ENCODE measurements at places on chromosomes 3 and 15.

- no peak for DNase-seq
Measured at GRCh38 chr15:50377867-50378751, 23.1 kb upstream of the GABPB1 start.

GRCh38 chr3:193310914-193311723, 67.4 kb downstream of the ATP13A5 start:
- DNase-seq: no peak

- no peak for DNase-seq
Measured at GRCh38 chr3:30685267-30685667, 78.9 kb downstream of the TGFBR2 start.

DNA sequence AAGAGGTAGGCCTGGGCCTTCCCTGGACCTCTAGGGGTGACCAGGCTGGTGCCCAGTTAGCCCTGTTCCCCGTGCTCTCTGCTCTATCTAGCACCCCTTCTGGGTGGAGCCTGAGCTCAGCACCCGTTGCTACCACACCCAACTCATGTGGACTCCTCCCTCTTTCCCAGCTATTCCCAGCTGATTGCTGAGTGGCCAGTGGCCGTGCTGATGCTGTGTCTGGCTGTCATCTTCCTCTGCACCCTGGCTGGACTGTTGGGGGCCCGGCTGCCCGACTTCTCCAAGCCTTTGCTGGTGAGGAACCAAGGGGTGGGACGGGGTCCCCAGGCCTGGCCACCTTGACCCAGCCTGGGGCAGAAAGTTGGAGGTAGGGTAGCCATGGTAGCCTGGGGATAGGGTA, 6.2 kb downstream of the DISP2 start:
- DNase-seq: no peak

- no peak for DNase-seq
Measured at GRCh38 chr3:108863799-108864135, 41.2 kb downstream of the TRAT1 start.

DNA sequence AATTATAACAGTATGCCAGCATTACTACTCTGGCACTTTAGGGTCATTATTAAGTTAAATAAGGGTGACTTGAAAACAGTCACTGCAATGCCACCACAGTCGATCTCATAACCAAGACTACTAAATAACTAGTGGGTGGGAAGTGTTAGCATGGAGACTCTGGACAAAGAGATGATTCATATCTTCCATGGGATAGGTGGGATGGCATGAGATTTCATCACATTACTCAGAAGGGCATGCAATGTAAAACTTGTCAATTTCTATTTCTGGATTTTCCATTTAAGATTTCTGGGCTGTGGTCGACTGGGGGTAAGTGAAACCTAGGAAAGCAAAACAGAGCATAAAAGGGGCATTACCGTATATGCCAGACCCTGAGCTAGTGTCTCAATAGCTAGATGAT, 538.9 kb upstream of the GRM7 start:
- no peak for DNase-seq

GRCh38 chr15:33101036-33101435, 93.5 kb downstream of the FMN1 start:
- DNase-seq: no peak

GRCh38 chr3:45515999-45516725, 78.4 kb upstream of the LIMD1 start:
- no peak for DNase-seq

DNA sequence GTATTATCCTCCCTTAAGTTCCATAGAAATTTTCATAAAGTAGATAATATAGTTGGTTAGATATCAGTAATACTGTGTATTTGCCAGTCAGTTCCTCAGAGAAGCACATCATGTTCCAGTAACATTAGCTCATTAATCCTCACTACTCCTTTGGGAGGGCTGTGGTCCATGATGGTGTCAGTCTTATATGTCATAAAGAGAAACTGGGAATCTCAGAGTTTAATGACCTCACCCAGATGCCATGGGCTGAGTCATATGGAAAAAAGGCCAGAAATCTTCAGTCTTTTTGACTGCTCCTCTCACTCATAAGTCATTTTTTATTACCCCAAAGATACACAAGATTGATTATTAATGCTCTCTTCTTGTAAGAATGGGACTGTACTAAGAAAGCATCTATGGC, 188.6 kb downstream of the CHL1 start:
- no peak for DNase-seq

DNA sequence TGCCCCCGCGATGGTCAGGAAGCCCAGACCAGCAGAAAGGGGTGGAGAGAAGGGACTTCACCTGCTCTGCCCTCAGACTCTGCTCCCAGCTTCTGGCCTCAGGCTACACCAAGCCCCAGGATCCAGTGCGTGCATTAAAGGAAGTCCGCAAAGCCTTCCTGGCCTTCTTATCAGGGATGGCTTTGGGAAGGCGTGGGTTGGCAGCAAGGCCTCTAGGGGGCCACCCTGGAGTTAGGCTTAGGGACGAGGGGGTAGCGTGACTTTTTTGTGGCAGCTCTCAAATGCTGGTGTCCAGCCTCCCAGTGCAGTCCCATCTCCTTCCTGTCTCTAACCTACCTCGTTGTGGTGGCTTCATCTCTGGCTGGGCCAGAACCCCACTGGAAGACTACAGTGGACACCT, 18.9 kb upstream of the RPL29 start:
- peak; percentile 79 for DNase-seq

- DNase-seq: peak; percentile 74
Measured at GRCh38 chr3:73624821-73625665, at the start of gene PDZRN3. TSS of gene PDZRN3 (minus strand) at chr3:73624941.

DNA sequence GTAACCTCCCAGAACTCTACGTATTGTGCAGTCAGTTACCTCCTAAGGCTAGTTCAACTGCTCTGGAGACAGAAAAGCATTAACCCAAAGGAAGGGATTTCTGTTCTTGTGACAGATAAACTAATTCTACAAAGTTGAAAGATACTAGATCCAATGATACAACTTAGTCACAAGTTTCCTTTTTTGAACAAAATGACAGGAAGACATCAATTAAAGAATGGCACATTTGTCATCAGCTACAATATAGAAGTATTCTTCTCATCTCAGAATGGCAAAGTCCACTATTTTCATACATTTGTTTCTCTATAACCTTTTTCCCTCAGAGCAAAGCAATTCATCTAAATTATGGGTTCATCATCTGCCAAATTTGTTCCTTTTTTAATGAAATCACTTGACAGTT, 43.7 kb downstream of the ISL2 start:
- no peak for DNase-seq

GRCh38 chr3:149115114-149115513, 14.3 kb upstream of the HPS3 start:
- no peak for DNase-seq

DNA sequence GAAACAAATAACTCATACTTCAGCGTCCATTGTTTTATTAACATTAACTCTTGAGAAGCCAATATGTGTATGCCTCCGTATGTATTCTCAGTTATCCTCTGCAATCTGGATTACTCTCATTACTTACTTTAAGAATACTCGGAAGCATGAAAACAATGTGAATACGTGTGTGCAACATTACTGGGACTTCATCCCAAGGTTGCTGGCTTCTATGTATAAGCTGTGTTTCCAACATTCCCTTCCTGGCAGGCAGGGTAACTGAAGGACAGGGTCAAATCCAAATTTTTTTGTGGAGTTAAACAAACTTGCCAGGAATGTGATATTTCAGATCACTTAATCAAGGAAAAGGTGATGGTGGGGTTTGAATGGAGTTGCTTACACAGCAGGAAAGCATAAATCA, 34.5 kb upstream of the NR1I2 start:
- no peak for DNase-seq

DNA sequence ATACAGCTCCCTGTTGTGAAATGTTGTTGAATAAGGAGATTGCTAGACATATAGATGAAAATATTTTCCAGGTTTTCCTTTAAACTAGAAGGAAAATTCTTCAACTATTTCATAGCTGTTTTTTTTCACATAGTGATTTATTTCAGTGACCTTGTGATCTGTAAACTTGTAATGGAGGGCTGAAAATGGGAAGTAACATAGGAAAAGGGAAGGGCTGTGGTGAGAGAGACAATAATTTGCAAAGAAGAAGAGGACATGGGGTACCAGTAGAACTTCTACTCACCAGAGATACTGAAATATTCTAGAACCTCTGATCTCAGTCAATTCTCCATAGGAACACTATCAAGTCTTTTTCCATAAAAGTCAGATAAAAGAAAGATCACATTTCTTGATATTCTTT, 60.4 kb downstream of the PLS1 start:
- no peak for DNase-seq

- DNase-seq: no peak
Measured at GRCh38 chr3:28745436-28745835, 396.8 kb upstream of the AZI2 start.

- no peak for DNase-seq
Measured at GRCh38 chr3:27097182-27097581, 272.0 kb downstream of the NEK10 start.

DNA sequence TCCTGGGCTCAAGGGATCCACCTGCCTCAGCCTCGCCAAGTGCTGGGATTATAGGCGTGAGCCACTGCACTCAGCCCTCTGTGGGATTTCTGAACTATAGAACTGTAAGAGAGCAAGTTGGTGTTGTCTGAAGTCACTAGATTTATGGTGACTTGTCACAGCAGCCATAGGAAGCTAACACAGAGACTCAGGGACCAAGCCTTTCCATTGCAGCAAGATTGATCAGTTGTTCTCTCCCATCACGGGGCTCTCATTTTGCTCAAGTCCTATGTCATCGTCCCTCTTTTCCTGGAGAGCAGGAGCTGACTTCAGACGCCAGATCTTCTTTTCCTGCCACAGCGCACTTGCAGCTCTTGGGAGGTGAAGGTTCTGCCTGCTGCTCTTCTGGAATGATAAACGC, 61.0 kb downstream of the APBA2 start:
- DNase-seq: no peak

DNA sequence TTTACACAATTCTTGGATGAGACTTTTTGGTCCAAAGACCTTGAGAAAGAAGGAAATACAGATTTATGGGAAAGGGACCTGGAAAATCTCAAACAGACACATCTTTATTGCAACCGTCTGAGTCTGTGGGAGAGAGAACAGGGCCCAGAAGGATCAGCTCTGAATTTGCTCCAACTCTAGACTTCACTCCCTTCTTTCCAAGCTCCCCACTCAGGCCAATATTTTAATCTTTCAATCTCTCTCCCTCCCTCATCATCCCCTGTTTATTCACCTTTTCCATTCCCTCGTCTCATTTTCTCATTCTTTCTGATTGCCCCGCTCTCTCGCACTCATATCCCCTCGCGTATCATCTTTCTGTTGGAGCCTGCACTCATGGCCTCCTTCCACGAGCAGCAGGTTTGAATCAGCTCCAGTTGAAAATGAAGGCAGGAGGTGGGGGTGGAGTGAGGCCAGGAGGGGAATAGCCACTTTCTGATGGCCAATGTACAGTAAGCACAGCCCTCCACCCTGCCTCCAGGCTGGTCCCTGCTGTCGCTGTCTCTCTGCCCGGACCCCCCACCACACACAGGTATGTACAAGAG, 63.6 kb upstream of the BOC start:
- no peak for DNase-seq

DNA sequence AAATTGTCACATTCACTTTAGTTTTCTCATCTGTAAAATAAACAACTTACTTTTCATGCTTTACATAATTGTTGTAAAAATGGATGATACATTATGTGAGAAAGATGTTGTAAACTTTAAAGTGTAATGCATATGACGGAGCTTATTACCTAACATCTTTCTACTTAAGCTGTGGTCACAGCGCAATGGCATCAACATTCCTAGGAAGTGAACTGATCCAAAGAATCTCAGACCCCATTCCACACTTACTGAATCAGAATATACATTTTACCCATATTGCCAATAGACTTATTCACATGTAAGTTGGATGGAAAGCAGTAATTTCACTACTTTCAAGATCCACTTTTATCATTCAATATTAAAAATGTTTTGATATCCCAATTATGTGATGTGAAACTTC, 497.5 kb downstream of the FGF12 start:
- no peak for DNase-seq

DNA sequence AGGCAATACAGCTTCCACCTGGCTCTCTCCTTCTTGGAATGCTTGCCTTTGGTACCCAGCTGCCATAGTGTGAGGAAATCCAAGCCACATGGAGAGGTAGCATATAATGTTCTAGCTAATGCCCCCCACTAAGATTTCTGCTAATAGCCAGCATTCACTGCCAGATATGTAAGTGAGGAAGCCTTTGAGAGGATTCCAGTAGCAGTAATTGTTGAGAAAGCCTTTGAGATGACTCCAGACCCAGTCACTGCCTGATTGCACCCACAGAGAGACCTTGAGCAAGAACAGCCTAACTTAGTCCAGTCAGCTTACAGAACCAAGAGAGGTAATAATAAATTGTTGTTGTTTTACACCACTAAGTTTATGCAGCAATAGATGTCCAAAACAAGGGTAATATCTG, 63.1 kb downstream of the STRIT1 start:
- no peak for DNase-seq

GRCh38 chr3:112391648-112392047, 58.7 kb downstream of the CD200 start:
- DNase-seq: no peak
